ENCODE measurements at places on chromosomes 3 and 15.

GRCh38 chr3:184222521-184222920 is 6.9 kb upstream of the VWA5B2 start:
- DNase-seq: no peak

- no peak for DNase-seq
These were observed 101.5 kb downstream of the ATP8B4 start for GRCh38 chr15:50017522-50017921.

GRCh38 chr15:82986442-82986780 is 401 bp downstream of the RAMAC start:
- DNase-seq: no peak

DNA sequence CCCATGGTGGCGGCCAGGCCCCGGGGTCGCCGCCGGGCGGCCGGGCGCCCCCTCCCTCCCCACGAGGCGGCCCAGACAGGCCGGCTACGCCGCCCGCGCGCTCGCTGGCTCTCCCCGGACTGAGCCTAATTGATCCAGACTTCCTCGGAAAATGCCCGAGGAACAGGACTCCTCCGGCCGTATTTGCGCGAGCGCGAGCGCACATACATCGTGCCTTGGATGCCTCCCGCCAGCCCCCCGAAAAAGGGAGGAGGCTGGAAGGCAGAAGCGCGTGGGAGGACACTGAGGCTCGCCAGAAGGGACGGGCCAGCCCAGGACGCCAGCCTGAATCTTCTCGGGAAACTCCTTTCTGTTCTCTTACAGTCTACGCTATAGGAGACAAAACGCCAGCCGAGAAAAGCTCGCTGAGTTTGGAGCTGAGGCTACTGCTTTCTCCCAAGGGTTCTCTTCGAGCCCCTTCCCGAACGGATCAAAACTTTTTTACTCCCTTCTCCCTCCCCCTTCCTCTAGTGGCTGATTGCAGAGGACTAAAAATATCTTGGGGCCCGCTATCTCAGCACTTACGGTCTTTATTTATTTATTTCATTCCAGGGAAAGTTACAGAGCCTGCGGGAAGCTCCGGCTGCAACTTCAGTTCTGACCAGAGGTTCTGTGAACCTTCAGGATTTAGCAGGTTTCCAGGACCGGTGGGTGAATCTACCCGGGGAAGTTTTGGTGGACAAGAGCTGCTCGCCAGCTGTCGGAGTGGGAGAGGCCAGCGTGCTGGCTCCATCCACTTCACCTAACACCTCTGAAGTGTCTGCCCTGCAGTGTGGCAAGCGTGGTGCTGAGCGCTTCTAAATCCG is at the start of gene PDZRN3:
Gene PDZRN3, minus strand, starts transcription at position 121 of the 845 bp plus-strand sequence.
- DNase-seq: peak; percentile 79

GRCh38 chr3:78519281-78519680 is 1248.5 kb downstream of the ROBO1 start:
- peak; percentile 15 for DNase-seq

- peak; percentile 59 for DNase-seq
These were observed 16.9 kb downstream of the SLC24A1 start for GRCh38 chr15:65638681-65639089.

DNA sequence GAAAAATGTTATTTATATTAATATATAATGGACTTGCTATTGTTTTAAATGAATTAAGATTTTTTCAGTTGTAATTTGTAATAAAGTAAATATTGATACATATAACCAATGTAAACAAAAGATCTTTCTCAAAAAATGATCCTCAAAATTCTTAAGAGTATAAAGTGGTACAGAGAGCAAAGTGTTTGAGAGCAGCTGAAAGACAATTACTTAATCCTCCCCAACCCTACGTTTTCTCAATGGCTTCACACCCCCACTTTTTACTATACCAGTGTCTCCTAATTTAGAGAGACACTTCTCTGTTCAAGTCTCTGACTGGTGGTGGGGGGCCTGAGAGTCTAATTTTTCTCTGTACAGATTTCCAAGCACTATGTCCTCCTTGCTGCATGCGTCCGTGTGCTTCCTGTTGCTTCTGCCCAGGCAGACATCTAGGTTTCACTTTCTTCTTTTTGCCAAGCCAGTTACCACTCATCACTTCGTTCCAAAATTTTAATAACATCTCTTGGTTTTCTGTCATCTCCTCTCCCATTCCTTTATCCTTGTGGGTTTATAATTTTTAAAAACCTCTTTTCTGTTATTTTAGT is 276.3 kb upstream of the DNAJC19 start:
- DNase-seq: no peak

GRCh38 chr3:127887321-127887720 is 27.7 kb upstream of the KBTBD12 start:
- no peak for DNase-seq

DNA sequence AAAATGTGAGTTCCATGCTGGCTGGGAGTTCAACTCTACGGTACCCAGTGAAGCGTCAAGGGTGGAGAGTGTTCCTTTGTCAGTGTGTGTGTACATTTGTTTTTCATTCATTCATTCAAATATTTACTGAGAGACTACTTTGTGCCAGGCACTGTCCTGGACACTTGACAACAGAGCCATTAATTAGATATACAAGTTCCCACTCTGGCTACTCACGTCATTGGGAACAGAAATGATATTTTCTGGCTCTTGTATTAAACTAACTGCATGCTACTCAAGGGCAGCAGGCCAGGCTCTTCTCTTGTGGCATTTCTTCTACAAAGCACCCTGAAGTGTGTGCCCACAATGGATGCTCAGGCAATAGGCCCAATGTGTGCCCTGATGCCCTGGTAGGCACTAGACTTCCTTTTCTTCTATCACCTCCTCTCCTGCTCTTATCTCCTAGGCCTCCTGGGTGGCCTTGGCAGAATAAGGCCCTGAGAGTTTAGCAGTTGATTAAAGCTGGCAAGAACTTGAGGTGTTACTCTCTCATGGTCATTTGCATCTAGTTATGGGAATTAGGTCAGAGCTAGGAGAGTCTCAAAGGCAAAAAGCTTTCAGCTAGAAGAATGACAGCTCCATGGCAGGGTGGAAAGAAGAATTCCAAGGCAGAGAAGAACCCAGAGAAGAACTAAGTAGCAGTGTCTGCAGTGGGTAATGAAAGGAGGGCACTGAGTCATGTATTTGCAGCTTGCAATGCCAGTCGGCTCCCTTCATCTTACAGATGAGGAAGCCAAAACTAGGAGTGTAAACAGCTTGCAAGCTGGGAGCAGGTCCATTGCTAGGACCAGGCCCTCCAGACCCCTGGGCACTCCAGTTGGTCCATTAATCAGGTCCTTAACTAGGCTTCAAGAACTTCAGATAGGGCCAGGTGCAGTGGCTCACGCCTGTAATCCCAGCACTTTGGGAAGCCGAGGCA is 14.0 kb upstream of the SMAD3 start:
- DNase-seq: no peak

- no peak for DNase-seq
These were observed 7.7 kb downstream of the STARD5 start for GRCh38 chr15:81316267-81316666.

- DNase-seq: no peak
These were observed 164.3 kb downstream of the CACNA1D start for GRCh38 chr3:53658613-53659193.

DNA sequence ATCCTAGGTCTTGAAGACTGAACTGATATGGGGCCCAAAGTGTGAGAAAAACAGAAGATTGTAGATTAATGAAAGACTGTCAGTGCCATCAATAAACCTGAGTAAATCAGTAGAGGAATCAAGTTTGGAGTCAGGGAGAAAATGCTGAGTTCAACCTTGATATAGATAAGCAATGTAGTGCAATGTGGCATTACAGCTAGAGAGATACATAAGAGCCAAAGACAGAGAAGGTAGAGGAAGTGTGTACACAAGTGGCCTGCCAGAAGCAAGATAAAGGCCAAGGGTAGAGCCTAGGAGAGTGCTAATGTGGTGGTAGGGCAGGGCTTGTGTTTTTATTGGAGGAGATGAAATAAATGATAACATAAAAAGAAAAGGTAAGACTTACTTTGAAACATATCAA is 26.0 kb upstream of the EID1 start:
- no peak for DNase-seq

DNA sequence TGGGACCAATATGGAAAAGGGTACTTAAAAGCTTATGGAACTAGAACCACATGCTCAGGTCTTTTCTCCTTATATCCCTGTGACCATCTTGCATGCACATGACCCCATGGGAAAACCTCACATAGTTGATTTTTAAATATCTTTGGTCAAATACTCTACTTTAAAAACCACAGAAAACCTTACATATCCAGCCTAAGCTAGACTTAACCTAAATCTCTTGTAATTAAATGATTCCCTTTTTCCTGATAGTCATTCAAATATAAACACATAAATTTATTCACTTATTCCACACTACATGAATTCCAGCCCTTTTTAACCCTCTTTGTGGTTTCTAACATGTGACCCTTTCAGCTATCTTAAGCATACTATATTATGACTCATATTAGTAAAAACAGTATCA is 46.8 kb downstream of the DNAJC13 start:
- DNase-seq: no peak

DNA sequence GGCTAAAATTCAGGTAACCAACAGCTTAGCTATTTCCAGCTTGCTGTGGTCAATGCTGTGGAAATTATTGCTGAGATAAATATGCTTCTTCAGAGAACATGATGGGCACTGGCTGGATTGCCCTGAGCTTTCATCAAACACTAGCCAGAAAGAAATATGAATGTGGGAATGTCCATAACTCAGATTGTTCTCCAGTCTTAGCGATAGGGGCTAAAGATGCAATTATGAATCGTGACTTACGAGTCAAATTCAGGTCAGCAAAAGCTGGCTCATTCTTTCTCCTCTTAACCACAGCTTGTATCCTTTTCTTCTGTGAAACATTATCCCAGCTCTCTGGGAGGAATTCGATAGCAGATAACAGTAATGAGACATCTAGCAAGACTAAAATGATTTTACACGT is 307.6 kb downstream of the RYR3 start:
- DNase-seq: no peak

All from adrenal gland (tissue), 19 donors.